Omental fat pad (tissue), 4 donors: ENCODE measurements at places on chromosomes 16 and 17. TPM values are rescaled to one million over a fixed set of nuclear protein-coding genes. Genes with fewer than 3 reads are reported as not detected.

The KCNG4 gene
- total RNA-seq: not detected

The TEKT1 gene
- not detected for total RNA-seq

The EME1 gene
- total RNA-seq: not detected

The PLD6 gene
- 1.9 TPM for total RNA-seq

The CCL16 gene
- 2.8 TPM for total RNA-seq

The SYT17 gene
- total RNA-seq: 4.7 TPM

The SPIRE2 gene
- 3.6 TPM for total RNA-seq

The KRT38 gene
- not detected for total RNA-seq

The TNK1 gene
- 3.5 TPM for total RNA-seq

The EVI2A gene
- 22.8 TPM for total RNA-seq

The CDR2L gene
- 8.7 TPM for total RNA-seq

The RNU2-1 gene
- total RNA-seq: not detected

The KRTAP1-5 gene
- not detected for total RNA-seq

The INTS2 gene
- total RNA-seq: 9.6 TPM

The KCNAB3 gene
- 2.9 TPM for total RNA-seq

The DRC7 gene
- not detected for total RNA-seq

The ARHGDIG gene
- total RNA-seq: 5.9 TPM

The EMP2 gene
- total RNA-seq: 80.4 TPM

The SLC38A8 gene
- not detected for total RNA-seq

The NPIPA5 gene
- total RNA-seq: 22.5 TPM

The CALB2 gene
- 148 TPM for total RNA-seq

The KCNH4 gene
- 0.48 TPM for total RNA-seq

The RNF157 gene
- 22.9 TPM for total RNA-seq
